ENCODE measurements at places on chromosomes 12 and 14. TPM values are rescaled to one million over a fixed set of nuclear protein-coding genes. Genes with fewer than 3 reads are reported as not detected.

DNA sequence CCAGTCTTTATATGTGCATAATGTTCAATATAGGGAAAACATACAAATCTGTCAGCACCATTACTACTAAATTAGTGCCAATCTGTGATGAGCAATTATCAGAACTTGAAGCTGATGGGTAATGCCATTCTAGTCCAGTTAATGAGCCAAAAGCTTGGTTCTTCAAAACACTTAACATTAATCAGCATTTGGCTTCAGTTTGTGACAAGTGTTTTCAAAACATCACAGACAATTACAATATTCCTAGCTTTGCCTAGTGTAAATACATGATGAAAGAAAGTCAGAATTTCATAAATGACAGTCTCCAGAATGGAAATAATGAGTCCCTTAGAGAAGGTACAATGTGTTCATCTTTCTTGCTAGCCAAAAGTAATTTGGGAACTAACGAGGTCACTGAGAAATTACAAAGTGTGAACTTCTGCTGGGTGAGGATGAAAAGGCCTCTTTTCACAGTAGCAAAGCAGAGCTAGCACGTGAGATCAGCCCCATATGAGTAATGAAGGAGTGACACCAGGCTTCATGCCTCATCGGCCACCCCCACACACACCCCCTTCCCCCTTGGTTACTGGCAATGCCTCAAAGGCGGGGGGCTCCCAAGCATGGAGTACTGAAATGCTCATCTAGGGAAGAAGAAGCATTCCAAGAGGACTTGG is 180.6 kb upstream of the EEA1 start:
- DNase-seq: no peak

GRCh38 chr12:53046655-53047220 is 3.1 kb upstream of the TNS2 start:
- DNase-seq: no peak

- no peak for DNase-seq
These were observed 17.1 kb upstream of the SLC6A12 start for GRCh38 chr12:230925-231671.

- no peak for DNase-seq
These were observed 18.9 kb upstream of the PPFIBP1 start for GRCh38 chr12:27505109-27505508.

DNA sequence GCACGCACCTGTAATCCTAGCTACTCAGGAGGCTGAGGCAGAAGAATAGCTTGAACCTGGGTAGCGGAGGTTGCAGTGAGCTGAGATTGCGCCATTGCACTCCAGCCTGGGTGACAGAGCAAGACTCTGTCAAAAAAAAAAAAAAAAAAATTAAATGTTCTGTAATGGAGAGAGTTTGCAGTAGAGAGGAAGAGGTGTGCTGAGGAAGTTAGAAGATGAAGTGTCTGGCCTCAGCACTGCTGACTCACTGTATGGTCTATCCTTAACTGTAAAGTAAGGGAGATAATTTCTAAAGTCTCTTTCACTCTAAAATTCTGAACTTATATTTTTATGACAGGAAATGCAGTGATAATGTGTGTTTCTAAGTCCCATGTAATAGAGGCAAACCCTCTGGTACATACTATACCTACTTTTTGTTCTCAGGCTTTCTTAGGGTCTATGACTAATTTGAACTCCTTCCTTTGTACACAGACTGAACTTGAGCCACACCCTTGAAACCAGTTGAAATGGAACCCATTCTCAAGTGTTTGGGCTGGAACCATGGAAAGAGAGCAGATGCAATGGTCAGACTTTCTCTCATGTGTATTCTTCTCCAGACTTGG is 278.1 kb upstream of the FAR2 start:
- DNase-seq: no peak

DNA sequence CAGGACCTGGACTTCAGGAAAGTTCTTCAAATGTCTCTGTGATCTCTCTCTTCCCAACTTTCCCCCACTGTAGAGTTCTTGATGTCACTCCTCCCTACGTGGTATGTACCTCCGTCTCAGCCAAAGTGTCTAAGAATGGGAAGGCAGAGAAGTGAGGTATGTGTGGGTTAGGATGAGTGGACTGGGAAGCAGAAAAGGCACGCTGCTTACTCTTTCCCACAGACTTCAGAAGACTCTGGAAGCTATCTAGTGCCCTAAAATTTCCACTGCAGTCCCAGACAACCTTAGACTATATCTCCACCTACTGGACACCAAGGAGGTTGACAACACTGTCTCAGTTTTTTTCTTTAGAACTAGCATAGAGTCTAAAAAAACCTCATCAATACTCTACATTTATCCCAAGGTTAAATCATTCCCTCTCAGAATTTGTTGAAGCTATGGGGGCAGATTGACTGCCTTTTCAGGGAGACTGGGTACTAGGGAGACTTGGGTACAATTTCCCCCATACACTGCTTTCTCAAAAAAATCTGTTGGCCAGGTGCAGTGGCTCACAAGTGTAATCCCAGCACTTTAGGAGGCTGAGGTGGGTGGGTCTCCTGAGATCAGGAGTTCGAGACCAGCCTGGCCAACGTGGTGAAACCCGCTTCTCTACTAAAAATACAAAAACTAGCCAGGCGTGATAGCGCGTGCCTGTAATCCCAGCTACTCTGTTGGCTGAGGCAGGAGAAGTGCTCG is 20.6 kb upstream of the ITGA5 start:
- DNase-seq: no peak

GRCh38 chr12:107330831-107331431 is 237.6 kb upstream of the CRY1 start:
- DNase-seq: no peak

The KCNC2 gene
- 0.55 TPM for polyA plus RNA-seq

The TUBA1C gene
- 163 TPM for polyA plus RNA-seq

The KRT6C gene
- polyA plus RNA-seq: not detected

The AGAP2 gene
- polyA plus RNA-seq: 0.68 TPM

The MYF6 gene
- polyA plus RNA-seq: 0.17 TPM

The FGD4 gene
- polyA plus RNA-seq: 16.3 TPM
